ENCODE measurements at places on chromosomes 16 and 17.

DNA sequence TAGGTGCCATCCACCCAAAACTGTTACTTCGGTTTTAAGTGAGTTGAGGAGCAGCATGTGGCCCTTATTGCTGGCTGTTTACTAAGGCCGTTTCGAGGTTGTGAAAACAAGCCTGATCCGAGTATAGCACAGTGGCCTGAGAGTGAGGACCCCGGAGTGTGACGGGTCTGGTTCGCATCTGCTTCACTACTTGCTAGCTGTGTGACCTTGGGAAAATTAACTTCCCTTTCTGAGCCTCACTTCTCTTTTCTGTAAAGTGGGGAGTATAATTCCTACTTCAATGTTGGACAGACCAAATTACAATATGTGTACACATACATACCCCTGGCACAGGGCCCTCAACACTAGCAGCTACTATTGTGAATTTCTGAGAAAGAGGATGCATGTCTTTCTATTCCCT is 11.7 kb upstream of the HEATR6 start:
- DNase-seq: no peak

- no peak for DNase-seq
These were observed 26.9 kb downstream of the DNAH2 start for GRCh38 chr17:7744416-7744815.

GRCh38 chr16:73051961-73052360 is 4.0 kb upstream of the ZFHX3 start:
- no peak for DNase-seq

DNA sequence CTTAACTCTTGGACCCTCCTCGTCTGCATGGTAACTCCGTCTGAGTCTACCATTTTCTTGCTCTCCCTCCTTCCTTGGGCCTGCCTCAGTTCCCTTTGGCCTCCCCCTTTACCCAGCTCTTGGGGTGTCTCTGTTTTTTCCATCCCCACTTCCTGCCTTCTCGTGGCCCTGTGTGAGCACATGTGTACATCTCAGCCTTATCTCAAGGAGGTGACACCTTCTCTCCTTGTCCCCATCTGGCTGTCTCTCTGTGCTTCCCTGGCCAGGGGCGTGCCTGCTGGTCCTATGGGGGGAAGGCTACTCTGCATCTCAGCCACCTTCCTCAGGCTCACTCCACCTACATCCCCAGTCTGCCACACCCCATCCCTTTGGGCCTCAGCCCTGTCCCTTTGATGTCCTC is 6.6 kb downstream of the CTF1 start:
- no peak for DNase-seq

GRCh38 chr16:87657621-87658192 is 55.4 kb downstream of the JPH3 start:
- DNase-seq: no peak

DNA sequence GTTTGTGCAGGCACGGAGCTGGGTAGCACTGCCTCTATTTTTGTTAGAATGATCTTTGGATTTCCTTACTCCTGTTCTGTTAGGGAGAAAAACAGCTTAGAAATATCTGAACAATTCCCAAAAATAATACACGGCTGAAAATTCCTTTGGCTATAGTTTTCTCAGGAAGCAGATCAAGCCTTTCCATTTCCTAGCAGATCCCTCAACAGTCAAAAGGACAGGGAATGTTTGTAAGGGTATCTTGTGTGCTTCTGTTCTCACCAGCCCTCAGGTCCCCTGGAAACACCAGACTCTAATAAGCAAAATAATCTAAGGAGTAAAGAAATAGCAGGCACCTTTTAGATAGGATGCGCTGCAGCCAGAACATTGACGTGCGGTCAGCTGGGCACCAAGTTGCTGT is 30.5 kb upstream of the WSB1 start:
- no peak for DNase-seq

GRCh38 chr17:72463287-72464102 is 342.7 kb downstream of the SOX9 start:
- no peak for DNase-seq

DNA sequence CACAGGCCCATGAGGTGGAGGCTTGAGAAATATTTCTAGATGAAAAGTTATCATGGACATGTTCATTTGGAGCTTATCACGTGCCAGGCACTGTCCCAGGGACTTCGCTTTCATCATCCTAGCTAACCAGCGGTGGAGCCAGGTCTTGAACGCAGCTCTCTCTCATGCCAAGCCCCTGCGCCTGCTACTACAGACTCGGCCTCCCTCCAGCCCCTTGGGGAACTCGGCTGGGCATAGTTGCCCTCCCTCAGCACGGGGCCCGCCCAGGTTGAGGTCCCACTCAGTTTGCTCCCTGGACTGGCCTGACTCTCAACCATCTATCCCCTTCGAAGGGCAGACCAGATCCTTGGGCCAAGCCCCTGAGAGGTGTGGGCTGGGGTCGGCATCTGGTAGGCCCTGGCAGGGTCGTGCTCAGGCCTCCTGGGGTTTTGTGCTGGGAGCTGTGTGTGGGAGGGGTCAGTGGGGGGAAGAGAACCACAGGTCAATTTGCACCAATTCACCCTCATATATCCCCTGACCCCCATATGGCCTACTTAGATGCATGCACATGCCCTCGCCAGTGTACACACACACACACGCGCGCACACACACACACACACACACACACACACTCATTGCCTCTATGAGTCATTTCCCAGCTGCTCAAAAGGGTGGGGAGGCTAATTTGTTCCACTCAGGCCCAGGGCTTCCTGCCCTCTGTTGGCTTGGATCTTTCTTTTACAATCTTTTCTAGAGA is 12.1 kb upstream of the SCN4A start:
- no peak for DNase-seq

GRCh38 chr17:42016411-42016831 is 818 bp downstream of the DNAJC7 start:
- no peak for DNase-seq

DNA sequence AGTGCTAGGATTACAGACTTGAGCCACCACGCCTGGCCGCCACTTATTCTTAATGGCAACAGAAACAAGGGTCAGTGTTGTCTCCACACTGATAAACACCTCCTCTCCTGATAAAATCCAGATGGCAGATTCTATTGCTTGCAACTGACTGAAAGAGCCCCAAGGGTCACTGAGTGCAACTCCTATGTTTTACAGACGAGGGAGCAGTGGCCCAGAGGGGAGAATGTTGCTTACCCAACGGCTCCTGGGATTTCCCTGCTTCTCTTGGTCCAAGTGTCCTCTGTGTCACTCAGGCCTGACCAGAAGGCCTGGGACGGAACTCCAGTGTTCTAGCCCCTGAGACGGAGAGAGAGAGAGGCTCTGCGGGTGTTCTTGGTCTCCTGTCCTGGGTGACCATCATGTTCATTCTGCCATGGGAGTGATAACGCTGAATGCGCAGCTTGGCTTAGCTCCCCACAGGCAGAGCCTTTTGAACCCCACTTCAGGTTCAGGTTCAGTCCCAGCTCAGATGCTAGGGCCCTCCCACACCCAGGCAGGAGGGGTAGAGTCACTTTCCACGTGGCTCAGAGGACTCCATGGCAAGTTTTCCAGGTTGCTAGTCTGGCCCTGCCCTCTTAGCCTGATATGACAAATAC is 77.3 kb upstream of the NLRP1 start:
- DNase-seq: no peak

DNA sequence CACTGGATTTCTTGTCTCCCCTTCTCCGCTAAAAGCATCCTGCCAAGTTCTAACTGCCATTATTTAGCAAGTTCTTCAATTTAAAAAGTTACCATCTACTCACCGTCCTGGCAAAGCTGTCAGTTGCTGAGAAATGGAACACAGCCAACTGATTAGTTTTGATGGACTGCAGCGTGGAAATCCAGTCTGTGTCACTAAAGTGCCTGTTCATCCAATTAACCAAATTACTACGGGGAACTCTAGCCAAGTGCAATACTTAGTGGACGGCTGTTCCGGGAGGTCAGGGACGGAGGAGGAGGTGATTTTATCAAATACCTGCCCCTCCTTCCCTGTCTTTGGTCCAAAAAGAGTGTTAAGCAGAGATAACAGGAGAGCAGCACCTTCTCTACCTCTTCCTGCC is 260.7 kb downstream of the MAF start:
- no peak for DNase-seq

- DNase-seq: peak; percentile 85
These were observed 607 bp downstream of the THUMPD1 start for GRCh38 chr16:20740901-20741521.

- no peak for DNase-seq
These were observed 14.2 kb upstream of the CACNG4 start for GRCh38 chr17:66950325-66950724.

GRCh38 chr16:26961459-26961858 is 105.3 kb upstream of the C16orf82 start:
- DNase-seq: no peak

GRCh38 chr16:4244254-4245076 is 2.6 kb upstream of the SRL start:
- DNase-seq: no peak

DNA sequence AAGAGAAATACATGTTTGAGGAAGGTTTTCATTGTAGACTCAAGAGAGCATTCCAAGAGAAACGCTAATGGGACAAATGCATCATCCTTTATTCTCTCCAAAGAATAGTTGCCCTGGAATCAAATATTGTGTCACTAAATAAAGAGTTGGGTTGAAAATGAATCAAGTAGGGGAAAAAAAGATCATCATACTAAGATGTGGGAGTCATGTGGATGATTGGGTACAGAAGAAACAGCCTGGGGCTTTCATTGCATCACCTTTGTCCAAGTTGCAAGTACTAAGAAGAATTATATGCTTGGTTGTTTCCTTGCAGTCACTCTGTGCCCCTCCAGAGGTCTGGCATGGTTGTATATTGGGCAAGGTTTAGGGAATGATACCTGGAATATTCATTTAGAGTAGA is 658.9 kb downstream of the TOX3 start:
- no peak for DNase-seq

DNA sequence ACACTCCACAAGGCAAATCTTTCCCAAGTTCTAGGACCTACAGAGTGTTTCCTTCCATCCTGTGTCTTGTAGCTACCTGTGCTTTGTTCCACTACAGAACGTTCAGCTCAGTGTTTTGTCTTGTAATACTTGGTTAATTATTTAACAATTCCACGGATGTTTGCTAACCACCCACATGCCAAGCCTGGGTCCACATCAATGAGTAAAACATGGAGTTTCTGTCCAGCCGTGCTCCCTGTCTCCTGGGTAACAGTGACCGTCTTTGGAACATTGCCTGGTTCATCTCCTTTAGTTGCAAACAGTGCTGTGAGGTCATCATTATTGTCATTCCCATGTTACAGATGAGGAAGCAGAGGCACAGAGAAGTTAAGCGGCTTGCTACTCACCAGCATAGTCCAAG is 41.3 kb downstream of the IRF8 start:
- no peak for DNase-seq

- DNase-seq: no peak
These were observed 5.9 kb downstream of the TRPV1 start for GRCh38 chr17:3603119-3603869.

GRCh38 chr17:36994438-36994837 is 45.7 kb downstream of the AATF start:
- DNase-seq: no peak

DNA sequence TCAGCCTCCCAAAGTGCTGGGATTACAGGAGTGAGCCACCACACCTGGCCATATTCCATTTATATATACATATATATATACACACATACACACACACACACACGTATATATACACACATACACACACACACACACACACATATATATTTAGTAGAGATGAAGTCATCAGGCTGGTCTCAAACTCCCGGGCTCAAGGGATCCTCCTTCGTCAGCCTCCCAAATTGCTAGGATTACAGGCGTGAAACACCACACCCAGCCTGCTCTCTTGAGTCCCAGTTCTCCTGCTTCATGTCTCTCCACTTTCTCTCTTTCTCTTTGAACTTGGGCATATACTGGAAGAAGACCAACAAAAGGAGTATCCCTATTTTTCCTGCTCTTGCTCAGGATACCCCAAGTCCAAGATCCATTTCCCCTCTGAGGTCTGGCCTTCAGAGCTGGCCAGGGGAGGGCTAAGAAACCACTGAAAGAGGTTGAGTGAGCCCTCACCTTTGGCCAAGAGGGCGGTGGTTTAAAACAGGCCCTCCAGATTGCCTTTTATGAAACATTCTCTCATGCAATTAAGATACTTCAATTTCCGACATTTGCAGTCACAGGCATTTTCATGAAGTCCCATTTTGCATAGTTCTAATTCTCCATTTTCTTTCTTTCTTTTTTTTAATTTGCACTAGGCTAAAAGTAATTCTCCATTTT is 37.9 kb downstream of the CIBAR2 start:
- no peak for DNase-seq

- DNase-seq: no peak
These were observed at the start of gene HSF4 for GRCh38 chr16:67164599-67165061. TSS of gene HSF4 (plus strand) at chr16:67164745. CDS start at chr16:67164812, 67 bp downstream.

- no peak for DNase-seq
These were observed 55.1 kb downstream of the SRCIN1 start for GRCh38 chr17:38550661-38551060.

- DNase-seq: no peak
These were observed 1.2 kb upstream of the COX6A2 start for GRCh38 chr16:31429314-31429713.

DNA sequence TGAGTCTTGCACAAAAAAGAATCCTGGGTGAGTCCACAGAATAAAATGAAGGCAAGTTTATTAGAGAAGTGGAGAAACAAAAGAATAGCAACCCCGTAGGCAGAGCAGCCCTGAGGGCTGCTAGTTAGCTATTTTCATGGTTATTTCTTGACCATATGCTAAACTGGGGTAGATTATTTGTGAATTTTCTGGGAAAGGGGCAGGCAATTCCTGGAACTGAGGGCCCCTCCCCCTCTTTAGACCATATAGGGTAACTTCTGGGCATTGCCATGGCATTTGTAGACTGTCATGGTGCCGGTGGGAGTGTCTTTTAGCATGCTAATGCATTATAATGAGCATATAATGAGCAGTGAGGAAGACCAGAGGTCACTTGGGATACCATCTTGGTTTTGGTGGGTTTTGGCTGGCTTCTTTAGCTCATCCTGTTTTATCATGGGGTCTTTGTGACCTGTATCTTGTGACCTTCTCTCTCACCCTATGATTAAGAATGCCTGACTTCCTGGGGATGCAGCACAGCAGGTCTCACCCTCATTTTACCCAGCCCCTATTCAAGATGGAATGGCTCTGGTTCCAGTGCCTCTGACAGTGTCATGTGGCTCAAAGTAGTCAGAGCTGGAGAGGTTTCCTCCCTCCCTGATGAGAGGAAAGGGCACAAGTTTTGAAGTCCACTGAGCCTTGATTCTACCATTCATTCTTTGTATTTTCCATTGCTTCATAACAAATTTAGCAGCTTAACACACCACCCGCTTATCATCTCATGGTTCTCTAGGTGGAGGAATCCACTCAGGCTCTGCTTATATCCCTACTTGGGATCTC is 55.7 kb upstream of the LGALS9 start:
- no peak for DNase-seq

GRCh38 chr16:24609740-24610415 is 70.5 kb downstream of the RBBP6 start:
- no peak for DNase-seq

- DNase-seq: no peak
These were observed 93.4 kb downstream of the AMFR start for GRCh38 chr16:56331915-56332314.
